T-cell (primary cell): ENCODE measurements at places on chromosomes 3 and 15. TPM values are rescaled to one million over a fixed set of nuclear protein-coding genes. Genes with fewer than 3 reads are reported as not detected.

DNA sequence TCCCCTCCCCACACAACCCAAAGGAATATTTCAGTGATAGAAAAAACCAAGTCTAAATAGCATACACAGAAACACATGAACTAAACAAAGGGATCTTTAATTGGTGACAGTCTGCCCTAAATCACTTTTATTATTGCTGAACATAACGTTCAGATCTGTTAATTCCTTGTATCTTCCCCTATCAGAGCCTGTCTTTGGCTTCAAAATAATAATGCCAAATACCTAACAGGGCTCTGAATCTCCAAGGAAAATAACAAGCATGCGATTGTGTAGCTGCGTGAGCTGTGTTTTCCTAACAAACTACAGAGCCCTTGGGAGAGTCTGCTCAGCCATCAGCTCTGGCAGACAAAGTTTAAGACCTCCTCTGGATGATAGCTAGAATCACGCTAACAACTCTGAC, 1010.1 kb downstream of the ROBO1 start:
- no peak for DNase-seq
- H3K4me3 ChIP-seq: no peak overlapping the region
- no peaks in the 10 kb centered on the region for H3K36me3 ChIP-seq
- no peaks in the 10 kb centered on the region for H3K27me3 ChIP-seq

ADAMTSL3 gene
- total RNA-seq: 0.09 TPM

DNA sequence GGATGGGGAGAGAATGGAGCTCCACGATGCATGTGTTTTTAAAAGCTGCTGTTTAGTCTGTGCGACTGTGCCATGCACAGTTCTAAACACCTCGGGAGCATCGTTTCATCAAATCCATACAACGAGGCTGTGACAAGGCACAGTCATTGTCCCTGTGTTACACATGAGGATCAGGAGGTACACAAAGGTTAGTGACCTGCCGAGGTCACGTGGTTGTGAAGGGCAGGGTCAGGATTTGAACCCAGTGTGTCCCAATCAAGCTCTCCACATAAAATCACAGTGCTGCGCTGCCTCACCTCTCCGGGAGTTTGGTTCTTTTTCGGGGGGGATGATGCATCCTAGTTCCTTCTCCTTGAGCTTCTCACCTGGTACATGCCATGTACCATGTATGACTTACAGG, 18.7 kb upstream of the KIF23 start:
- H3K27ac ChIP-seq: no peak overlapping the region
- DNase-seq: no peak
- no peaks in the 10 kb centered on the region for H3K27me3 ChIP-seq
- no peaks in the 10 kb centered on the region for H3K4me1 ChIP-seq

GRCh38 chr3:47669026-47669749, 90.5 kb upstream of the CSPG5 start:
- H3K4me3 ChIP-seq: no peak overlapping the region
- no peaks in the 10 kb centered on the region for H3K27me3 ChIP-seq
- no peaks in the 10 kb centered on the region for H3K36me3 ChIP-seq
- H3K27ac ChIP-seq: no peak overlapping the region
- no peak for DNase-seq

DNA sequence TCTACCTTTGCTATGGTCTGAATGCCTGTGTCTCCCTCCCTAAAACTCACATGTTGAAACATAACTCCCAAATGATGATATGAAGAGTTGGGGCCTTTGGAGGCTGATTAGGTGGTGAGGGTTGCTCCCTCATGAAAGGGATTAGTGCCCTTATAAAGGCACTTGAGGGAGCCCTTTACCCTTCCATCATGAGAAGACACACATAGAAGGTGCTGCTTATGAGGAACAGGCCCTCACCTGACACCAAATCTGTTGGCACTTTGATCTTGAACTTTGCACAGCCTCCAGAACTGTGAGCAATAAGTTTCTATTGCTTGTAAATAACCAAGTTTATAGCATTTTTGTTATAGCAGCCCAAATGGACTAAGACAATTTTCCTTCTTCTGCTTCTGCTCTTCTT, 76.2 kb upstream of the ADAMTS9 start:
- no peak overlapping the region for H3K4me3 ChIP-seq
- H3K4me1 ChIP-seq: no peaks in the 10 kb centered on the region
- no peaks in the 10 kb centered on the region for H3K27me3 ChIP-seq
- no peaks in the 10 kb centered on the region for H3K36me3 ChIP-seq
- no peak for DNase-seq
- no peak overlapping the region for H3K27ac ChIP-seq
